Prostate gland (tissue), 2 donors: ENCODE measurements at places on chromosomes 11 and 22. TPM values are rescaled to one million over a fixed set of nuclear protein-coding genes. Genes with fewer than 3 reads are reported as not detected.

Gene CTSW
- total RNA-seq = 1.8 TPM

Gene NXPE1
- 3.0 TPM for total RNA-seq

Gene MLC1
- 1.1 TPM for total RNA-seq

Gene ROBO4
- 22.0 TPM for total RNA-seq
